Stimulated activated CD8-positive, alpha-beta memory T cell treated with anti-CD3 and anti-CD28 coated beads, Interleukin-15, amount 100 ng/mL, for 1 hour (primary cell): ENCODE measurements at places on chromosomes 1 and 21.

DNA sequence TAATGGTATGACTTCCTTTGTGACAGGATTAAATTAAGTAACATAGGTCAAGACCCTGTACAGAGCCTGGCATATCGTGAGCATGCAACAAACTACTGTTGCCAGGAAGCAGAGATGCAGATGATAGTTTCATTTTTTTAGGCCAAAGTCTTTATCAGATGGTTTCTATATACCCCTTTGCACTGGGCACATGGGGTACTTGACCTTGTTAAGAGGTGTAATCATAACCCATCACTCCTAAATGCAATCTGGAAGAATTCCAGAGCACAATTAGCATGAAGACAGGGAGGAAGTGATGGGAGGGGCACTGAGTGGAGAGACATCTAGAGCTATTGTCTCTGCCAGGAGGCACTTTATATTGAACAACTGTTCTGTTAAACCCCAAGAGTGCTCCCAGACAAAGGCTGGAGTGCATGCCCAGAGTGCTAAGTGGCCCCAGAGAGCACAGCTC lies 22.1 kb downstream of the ZBTB17 start:
- DNase-seq = no peak

DNA sequence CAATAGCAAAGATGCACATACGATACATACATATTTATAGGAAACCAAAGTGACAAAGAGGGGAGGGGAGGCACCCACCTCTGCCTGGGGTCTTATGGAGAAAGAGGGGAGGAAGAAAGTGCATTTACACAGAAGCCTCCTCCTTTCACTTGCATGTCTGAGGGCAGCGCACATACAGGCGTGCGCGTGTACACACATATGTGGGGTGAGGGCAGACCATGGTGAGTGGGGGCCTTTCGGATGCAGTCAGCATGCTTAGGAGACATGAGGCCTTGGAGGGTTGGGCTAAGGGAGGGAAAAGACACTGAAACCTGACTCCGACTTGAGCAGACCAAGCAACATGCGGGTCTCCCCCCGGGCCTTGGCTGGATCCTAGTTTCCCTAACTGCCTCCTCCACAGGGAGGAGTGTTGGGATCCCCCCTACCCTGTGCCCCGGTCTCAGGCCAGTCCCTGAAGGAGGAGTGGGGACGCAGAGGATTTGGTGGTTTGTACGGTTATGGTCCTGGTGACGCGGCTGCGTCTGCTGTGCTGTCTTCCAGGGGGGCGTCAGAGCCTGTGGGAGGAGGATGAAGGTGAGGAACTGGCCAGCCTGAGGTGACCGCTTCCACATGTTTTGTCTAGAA lies 15.2 kb downstream of the LRRC71 start:
- no peak for DNase-seq

DNA sequence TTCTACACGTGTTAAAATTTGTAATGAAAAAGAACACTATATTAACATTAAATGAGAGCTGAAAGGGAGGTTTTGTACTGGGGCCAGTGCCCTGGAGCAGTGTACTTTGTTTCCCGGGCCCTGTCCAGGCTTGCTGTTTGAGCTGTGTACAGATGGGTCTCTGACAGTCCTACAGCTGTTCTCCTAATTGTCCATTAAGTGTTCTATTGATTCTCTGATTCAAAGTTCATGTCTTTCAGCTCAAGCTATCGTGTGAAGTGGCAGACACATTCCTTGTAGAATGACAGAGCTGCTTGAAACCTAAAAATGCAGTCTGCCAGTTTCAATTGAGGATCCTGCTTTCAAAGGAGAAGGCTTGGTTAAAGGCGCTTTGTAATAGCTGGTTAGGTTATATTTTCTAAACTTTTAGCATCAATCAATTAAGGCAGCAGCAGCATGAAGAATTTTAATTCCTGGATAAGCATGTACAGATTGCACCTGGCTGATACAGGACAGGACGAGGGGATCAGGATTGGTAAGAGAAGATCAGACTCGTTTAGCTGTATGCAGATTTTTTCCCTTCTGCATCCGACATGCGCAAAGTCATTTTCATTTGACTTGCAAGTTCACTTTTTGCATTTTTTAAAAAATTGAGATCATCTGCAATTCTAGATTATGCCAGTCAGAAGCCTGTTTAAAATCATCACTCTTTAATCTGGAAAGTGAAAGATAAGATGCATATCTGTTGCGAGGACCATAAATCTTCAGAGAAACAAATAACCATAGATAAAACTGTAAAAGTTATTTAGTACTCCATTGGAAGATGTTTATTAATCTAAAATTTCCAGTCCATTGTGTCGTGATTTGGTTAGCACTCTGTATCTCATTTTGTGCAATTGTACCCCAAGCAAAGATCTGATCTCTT lies 98.5 kb downstream of the ATG4C start:
- no peak for DNase-seq

DNA sequence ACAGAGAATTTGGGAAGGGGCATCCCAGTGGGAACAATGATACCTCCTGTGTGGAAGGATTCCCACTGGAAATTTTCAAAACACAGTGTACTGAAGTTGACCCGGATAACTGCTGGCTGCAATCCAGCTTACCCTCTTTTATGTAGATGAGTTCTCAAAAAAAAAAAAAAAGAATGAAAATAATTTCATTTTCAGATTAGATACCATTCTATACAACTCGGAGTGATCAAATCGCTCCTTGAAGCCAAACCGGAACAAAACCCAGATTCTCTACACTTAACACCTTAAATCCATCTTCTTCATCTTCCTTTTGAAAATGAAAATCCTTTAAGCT lies 69.1 kb downstream of the KAZN start:
- DNase-seq = no peak

DNA sequence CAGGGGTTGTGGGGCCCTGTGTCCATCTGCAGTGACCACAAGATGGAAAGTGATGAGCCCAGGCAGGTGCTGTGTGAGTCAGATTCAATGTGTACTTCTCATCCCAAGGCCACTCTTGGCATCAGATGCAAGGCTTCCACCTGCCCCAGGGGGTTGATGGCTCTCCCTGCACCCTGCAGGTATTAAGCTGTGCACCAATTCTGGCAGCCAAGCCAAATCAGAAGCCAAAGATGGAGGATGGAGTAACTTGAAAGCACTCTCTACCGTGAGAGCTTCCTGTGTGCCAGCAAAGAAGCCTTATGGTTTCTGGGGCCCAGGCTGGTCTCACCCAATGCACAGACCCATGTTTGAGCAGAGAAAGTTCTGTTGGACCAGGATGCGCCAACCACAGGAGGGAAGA lies 44.3 kb upstream of the TENT5C start:
- no peak for DNase-seq

DNA sequence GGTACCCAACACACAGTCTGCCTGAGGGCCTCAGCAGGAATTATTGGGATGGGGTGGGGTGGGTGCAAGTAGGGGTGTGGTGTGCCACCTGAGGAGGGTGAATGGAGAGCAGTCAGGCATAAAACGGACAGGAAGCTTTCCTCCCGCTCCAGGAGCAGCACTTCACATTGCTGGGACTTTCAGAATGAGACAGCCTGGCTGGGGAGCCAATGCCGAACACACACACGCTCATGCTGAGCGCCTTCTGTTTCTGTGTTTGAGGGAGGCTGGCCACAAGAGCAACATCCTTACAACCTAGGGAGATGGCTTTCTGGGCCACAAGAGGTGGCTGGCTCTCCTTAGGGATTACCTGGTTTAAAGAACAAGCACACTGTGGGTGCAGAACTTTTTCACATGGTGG lies 98.0 kb downstream of the LAMC2 start:
- DNase-seq = no peak

GRCh38 chr1:11051781-11052511 lies 4.9 kb upstream of the MASP2 start:
- no peak for DNase-seq

DNA sequence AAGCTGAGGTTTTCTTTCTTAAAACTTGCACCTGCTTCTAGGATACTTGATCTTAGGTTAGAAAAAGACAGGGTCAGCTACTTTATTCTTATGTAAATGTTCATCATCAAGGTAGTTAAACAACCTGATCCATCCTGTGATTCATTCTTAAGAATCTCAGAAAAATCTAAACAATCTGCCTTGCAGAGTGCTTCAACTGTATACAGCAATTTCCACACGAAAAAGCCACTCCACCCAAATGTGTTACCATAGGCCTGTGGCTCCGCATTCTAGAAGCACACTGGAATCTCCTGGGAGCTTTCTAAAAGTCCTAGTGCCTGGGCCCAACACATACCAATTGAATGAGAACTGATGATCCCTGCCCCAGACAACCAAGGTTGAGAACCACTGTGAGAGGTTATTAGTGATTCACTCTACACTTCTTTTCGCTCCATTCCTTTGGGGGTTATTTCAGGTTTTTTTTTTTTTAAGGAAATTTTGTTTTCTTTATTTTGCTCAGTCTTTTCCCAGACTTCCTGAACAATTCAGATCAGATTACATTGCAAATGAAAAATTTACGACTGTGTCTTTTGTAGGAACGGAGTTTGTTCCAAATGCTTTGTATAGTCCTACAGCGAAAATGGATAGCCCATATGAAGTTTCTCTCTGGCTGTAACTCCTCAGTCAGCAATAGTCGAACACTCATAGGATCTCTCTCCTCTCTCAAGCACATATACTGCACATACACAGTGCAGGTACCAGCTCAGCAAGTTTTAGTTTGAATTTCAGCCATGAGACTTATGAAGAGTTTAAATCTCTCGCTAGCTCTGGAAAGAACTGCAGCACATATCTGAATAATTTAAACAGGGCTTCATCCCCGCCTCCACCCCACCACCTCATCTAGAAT lies 16.1 kb downstream of the SMYD2 start:
- DNase-seq = no peak

DNA sequence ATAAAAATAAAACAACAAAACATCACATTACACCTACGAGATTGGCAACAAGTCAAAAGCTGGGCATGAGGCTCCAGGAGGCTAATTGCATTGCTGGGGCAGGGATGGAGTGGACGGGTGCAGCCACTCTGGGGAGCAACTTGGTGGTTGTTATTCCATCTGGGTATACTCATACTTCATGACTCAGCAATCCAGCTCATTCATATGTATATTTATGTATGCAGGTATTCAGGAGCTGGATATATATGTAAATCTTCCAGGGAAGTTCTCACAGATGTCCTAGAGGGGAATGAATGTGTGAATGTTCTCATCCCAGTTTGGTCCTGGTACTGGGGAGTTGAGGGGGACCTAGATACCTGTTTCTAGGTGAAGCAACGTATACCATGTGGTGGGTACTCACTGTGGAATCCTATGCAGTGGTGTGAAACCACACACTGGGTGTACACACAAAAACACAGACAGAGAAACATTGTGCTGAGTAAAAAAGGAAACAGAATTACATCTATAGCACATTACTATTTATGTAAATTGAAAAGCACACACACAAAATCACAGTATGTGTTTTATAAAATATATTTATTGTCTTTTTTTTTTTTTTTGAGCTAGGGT lies 79.7 kb upstream of the RAB4A start:
- no peak for DNase-seq

DNA sequence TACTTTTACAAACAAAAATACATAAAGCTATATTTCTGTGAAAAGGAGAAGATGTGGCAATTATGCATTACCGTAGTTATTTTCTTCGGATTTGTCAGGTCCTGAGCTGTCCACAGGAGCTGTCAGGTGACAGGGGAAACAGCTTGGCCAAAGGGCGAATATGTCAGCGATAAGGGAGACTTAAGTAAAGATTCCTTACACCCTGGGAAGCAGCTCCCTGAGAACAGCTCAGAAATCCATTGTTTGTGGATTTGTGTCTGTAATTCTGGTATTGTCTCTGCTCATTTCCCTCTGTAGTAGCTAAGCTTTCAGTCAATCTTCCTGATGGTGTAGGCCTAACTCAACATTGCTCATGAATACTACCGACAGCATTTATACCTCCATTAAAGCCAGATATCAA lies 7.1 kb upstream of the CD34 start:
- DNase-seq = no peak

- DNase-seq = no peak
Observed at GRCh38 chr1:25795946-25796810, 3.8 kb upstream of the SELENON start.

DNA sequence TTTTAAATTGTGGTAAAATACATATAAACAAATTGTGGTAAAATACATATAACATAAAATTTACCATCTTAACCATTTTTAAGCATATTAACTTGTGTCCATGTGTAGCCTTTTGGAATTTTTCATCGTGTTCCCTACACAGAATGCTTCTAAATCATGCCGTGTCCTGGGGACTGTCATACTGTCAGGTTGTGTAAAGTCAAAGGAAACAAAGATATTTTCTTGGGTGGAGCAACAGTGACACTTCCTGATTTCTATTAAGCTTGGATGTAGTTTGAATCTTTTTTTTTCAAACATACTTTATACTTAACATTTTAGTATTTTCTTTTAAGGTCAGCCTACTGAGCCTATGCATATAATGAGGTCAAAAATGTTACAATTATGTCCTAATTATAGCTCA lies 32.3 kb downstream of the DOP1B start:
- no peak for DNase-seq

- no peak for DNase-seq
Observed at GRCh38 chr1:59856725-59857338, 42.1 kb downstream of the HOOK1 start.

- no peak for DNase-seq
Observed at GRCh38 chr1:21251773-21252471, 38.3 kb downstream of the ECE1 start.

GRCh38 chr1:27489501-27489972 lies 430 bp downstream of the WASF2 start:
- no peak for DNase-seq

DNA sequence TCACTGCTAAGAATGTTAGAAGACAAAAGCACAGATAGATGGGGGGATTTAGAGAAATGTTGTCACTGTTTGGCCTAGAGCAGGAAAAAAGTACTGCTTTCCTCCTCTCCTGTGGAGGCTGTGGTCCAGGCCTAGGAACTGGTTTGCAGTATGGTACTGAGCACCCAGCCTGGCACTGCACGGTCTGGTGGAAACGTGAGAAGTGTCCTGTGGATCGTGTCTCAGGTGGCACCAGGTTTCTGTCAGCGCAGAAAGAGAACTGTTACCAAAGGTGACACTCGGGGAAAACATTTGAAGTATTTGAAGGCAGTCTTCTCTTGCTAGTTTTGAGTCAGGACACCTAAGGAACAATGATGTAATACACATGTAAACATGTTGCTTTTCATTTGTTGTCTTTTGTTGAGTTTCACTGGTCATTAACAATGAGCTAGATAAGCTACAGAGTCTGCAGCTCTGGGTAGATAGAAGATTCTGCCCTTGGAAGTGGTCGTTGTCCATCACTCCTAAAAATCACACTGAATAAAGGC lies 63.0 kb downstream of the B3GALNT2 start:
- no peak for DNase-seq

- no peak for DNase-seq
Observed at GRCh38 chr1:54453509-54453908, 47.3 kb upstream of the SSBP3 start.

DNA sequence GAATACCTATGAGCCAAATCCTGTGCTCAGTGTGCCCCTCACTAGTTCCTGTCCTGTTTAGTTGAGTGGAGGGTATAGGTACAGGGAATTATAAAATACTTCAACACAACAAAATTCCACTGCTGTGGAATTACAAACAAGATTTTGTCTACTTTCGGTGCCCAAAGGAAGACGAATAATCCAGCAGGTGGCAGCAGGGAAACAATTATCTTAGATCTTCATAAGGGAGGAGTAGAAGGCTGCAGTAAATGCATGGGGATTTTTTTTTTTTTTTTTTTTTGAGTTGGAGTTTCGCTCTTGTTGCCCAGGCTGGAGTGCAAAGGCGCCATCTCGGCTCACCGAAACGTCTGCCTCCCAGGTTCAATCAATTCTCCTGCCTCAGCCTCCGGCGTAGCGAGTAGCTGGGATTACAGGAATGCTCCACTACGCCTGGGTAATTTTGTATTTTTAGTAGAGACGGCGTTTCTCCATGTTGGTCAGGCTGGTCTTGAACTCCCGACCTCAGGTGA lies 2.0 kb upstream of the PIP5K1A start:
- DNase-seq = peak; percentile 31
